Spleen (tissue), 13 donors: ENCODE measurements at places on chromosomes 11 and 22. TPM values are rescaled to one million over a fixed set of nuclear protein-coding genes. Genes with fewer than 3 reads are reported as not detected.

DNA sequence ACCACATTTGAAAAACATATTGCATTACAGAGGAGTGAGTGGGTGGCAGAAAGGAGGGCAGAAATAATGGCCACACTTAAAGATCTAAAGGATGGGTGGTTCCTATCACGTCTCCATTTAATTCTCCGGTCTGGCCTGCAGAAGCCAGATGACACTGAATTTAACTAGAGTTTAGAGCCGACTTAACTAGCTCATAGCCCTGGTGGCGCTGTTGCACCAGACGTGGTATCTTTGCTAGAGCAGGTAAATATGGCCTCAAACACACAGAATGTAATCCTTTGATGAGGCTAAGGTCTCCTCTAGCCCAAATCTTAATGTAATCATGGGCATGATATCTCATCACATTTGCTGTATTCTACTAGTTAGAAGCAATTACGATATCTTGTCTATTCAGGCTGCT lies 51.5 kb upstream of the GAL start:
- no peak overlapping the region for H3K27ac ChIP-seq
- H3K36me3 ChIP-seq, result no peaks in the 10 kb centered on the region
- no peaks in the 10 kb centered on the region for H3K4me1 ChIP-seq
- H3K4me3 ChIP-seq, result no peak overlapping the region
- no peak for DNase-seq

DNA sequence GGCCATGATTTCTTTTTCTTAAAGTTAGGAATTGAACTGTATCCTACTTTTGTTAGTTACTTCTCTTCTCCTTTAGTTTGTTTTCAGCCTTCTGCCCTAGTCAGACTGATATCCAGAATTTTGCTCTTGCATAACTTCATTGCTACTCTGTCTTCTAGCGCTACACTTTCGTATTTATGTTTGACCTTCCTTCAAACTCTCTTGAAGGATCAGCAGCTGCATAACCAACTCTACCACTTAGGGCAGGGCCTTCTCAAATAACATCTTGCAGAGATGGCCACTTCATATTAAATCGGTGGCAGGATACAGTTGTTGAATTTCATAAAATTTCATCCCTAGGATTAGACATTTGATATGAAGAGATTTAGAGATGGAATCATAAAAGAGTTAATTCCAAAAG lies 43.9 kb downstream of the KDM2A start:
- peaks cover 94% of the 10 kb centered on the region for H3K4me1 ChIP-seq
- H3K4me3 ChIP-seq, result no peak overlapping the region
- no peak overlapping the region for H3K27ac ChIP-seq
- no peak for DNase-seq

- H3K27ac ChIP-seq, result no peak overlapping the region
- no peaks in the 10 kb centered on the region for H3K36me3 ChIP-seq
- H3K4me1 ChIP-seq, result peaks cover 2% of the 10 kb centered on the region
- H3K4me3 ChIP-seq, result no peak overlapping the region
- no peaks in the 10 kb centered on the region for H3K27me3 ChIP-seq
- peak; percentile 1 for DNase-seq
Measured at GRCh38 chr11:119902656-119903231, 173.7 kb upstream of the NECTIN1 start.

DNA sequence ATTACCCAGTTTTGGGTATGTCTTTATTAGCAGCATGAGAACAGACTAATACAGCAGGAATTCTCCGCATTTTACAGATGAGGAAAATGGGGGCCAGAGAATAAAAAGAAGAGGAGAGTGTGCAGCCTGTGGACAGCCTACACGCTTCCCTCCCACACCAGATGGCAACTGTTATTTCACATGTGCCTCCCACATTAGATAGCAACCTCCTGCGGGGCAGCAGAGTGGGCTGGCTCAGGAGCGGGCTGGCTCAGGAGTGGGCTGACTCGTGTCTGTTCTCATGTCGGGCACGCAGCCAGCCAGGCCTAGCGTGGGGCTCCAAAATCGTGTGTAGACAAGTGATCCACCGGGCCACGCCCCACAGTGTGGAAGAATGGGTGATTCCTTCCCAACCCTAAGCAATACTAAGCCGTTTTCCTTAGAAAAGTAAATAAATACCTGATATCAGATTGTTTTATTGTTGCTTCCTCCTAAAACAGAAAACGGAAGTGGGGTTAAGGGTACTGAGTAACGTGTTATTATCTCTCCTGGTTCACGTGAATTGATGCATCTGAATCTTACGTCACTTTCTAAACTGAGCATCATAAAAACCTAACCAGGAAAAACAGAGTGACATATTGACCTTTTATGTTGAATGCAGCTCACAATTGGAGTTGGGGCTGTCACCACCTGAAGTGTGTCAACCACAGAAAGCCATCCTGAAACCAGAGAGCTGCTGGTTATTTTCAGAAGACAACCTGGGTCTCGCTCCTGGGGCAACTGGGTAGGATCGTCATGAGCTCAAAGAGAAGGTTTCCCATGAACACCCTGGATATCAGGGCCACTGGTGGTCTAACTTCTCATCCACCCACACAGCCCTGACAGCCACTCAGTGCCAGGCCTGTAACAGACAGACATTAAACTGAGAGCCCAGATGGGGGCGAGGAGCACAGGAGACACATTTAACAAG lies 3.3 kb downstream of the TTLL1 start:
- no peaks in the 10 kb centered on the region for H3K27me3 ChIP-seq
- no peak overlapping the region for H3K27ac ChIP-seq
- no peak overlapping the region for H3K4me3 ChIP-seq
- no peaks in the 10 kb centered on the region for H3K36me3 ChIP-seq
- no peak for DNase-seq
- H3K4me1 ChIP-seq, result peaks cover 9% of the 10 kb centered on the region

GRCh38 chr11:19816817-19817216 lies 104.2 kb downstream of the NAV2 start:
- no peaks in the 10 kb centered on the region for H3K27me3 ChIP-seq
- H3K27ac ChIP-seq, result no peak overlapping the region
- DNase-seq, result no peak

GRCh38 chr22:35914665-35915476 lies 113.8 kb downstream of the RBFOX2 start:
- peaks cover 14% of the 10 kb centered on the region for H3K27me3 ChIP-seq
- no peak for DNase-seq
- H3K36me3 ChIP-seq, result no peaks in the 10 kb centered on the region
- peak overlapping the region; percentile 34 for H3K4me3 ChIP-seq
- peaks cover 22% of the 10 kb centered on the region for H3K4me1 ChIP-seq
- H3K27ac ChIP-seq, result peak overlapping the region; percentile 66

DNA sequence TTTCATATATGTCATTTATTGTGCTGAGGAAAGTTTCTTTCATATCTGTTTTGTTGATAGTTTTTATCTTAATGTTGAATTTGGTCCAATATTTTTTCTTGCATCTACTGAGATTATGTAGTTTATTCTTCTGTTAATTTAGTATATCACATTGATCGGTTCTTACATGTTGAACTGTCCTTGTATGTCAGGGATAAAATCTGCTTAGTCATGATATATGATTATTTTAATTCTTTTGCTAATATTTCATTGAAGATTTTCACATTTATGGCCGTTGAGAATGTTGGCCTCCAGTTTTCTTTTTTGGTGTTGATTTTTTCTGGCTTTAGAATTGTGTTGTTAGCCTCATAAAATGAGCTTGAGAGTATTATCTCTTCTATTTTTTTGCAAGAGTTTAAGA lies 31.2 kb upstream of the CHORDC1 start:
- no peak overlapping the region for H3K27ac ChIP-seq
- H3K27me3 ChIP-seq, result no peaks in the 10 kb centered on the region
- no peak for DNase-seq
- H3K4me1 ChIP-seq, result no peaks in the 10 kb centered on the region
- no peaks in the 10 kb centered on the region for H3K36me3 ChIP-seq

DNA sequence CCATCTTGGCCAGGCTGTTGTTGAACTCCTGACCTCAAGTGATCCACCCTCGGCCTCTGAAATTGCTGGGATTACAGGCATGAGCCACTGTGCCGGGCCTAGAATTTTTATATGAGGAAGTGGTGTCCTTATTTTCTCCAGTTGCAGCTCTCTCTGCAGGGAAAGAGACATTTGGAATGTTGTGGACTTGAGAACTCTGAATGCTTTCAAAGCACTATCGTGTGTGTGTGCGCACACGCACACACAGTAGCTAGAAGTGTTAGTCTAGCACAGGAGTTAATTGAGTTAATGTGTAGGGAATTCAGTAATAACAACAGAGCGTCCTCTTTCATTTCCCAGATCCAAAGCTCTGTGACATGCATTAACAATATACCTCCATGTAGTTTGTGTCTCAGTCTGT lies 164.0 kb upstream of the RASSF10 start:
- no peak for DNase-seq
- no peaks in the 10 kb centered on the region for H3K27me3 ChIP-seq
- no peak overlapping the region for H3K27ac ChIP-seq
- peaks cover 27% of the 10 kb centered on the region for H3K4me1 ChIP-seq
- no peak overlapping the region for H3K4me3 ChIP-seq
- no peaks in the 10 kb centered on the region for H3K36me3 ChIP-seq

DNA sequence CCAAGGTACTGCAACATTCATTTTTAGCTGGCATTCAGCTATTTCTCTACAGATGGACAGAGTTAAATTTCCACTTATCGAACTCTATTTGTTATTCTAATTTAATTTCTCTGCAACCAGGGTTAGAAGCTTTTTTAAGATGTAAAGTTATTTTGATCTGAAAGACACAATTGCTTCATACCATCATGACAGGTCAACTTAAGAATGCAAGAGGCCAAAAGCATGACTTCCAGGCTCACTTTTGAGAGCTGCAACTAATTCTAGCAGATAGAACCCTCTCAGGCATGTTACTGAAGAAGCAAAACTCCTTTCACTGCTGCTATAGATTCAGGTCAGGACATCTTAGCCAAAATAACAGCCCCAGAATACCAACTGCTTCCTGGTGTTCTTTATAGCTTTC lies 86.5 kb upstream of the GALNT18 start:
- no peaks in the 10 kb centered on the region for H3K27me3 ChIP-seq
- H3K27ac ChIP-seq, result no peak overlapping the region
- H3K4me3 ChIP-seq, result no peak overlapping the region
- no peaks in the 10 kb centered on the region for H3K36me3 ChIP-seq

DNA sequence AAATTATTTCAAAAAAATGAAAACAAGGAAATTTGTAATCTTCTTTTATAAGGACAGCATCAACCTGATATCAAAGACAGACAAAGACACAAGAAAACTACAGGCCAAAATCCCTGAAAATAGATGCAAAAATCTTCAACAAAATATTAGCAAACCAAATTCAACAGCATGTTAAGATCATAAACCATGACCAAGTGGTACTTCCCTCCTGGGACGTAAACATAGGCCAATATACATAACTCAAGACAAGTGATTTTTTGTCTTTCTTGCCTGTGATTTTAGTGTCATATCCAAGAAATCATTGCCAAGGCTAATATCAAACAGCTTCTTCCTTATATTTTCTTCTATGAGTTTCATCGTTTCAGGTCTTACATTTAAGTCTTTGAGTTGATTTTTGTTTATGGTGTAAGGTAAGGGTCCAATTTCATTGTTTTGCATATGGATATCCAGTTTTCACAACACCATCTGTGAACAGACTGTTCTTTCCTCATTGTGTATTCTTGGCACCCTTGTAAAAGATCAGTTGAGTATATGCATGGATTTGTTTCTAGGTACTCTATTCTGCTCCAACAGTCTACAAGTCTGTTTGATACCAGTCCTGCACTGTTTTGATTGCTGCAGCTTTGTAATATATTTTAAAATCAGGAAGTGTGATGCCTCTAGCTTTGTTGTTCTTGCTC lies 50.0 kb downstream of the SBF2 start:
- no peaks in the 10 kb centered on the region for H3K27me3 ChIP-seq
- H3K4me3 ChIP-seq, result no peak overlapping the region
- H3K4me1 ChIP-seq, result no peaks in the 10 kb centered on the region
- H3K36me3 ChIP-seq, result peaks cover 8% of the 10 kb centered on the region
- no peak for DNase-seq

DNA sequence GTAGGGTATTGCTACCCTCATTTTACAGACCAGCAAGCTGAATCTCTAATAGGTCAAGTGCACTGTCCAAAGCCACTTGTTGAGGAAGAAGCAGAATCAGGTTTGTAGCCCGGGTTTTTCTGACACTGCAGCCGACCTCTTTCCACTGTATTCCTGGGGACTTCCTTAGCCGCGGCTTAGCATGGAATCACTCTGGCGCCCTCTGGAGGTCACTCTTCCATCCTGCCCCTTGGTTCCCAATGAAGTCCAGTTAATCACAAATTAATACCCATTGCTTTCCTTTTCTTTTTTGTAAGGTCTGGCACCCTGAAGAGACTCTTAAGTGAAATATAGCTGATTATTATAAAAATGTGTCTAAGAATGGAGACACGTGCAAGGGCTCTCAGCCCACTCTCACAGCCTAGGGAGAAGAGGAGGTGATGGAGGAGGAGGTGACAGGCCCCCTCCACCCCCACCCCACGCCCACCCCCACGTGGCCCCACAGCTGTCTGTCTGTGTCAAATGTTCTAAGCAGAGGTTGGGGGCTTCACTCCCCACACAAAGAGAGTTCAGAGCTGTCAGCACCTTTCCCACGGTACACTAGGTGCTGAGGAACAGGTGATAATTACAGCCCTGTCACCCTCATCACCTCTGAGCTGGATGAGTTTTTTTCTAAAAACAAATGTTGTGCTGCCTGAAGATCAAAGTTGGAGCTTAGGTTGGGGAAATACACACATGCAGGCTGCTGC lies 57.7 kb upstream of the DRD2 start:
- no peak overlapping the region for H3K27ac ChIP-seq
- no peak for DNase-seq
- H3K27me3 ChIP-seq, result peaks cover 16% of the 10 kb centered on the region
- no peaks in the 10 kb centered on the region for H3K36me3 ChIP-seq
- peaks cover 4% of the 10 kb centered on the region for H3K4me1 ChIP-seq
- no peak overlapping the region for H3K4me3 ChIP-seq

GRCh38 chr11:64684357-64684756 lies 38.6 kb downstream of the NRXN2 start:
- peaks cover 17% of the 10 kb centered on the region for H3K4me1 ChIP-seq
- no peak overlapping the region for H3K4me3 ChIP-seq
- H3K27ac ChIP-seq, result no peak overlapping the region
- H3K27me3 ChIP-seq, result no peaks in the 10 kb centered on the region
- H3K36me3 ChIP-seq, result no peaks in the 10 kb centered on the region
- no peak for DNase-seq

- DNase-seq, result no peak
- H3K4me3 ChIP-seq, result no peak overlapping the region
- H3K4me1 ChIP-seq, result no peaks in the 10 kb centered on the region
Measured at GRCh38 chr11:17846852-17847453, 112.4 kb downstream of the KCNC1 start.

LRRC56 gene
- 2.2 TPM for polyA plus RNA-seq

GLB1L2 gene
- 0.46 TPM for polyA plus RNA-seq

PRAME gene
- 0.06 TPM for polyA plus RNA-seq

SERPING1 gene
- 187 TPM for polyA plus RNA-seq

PITPNM1 gene
- polyA plus RNA-seq, result 67.0 TPM

CRYAB gene
- polyA plus RNA-seq, result 26.1 TPM

SCGB2A2 gene
- polyA plus RNA-seq, result not detected

WT1 gene
- 4.4 TPM for polyA plus RNA-seq

BTG4 gene
- not detected for polyA plus RNA-seq

TMEM41B gene
- 11.3 TPM for polyA plus RNA-seq

MUC5AC gene
- under 0.01 TPM for polyA plus RNA-seq
